ENCODE measurements at places on chromosomes 16 and 17. TPM values are rescaled to one million over a fixed set of nuclear protein-coding genes. Genes with fewer than 3 reads are reported as not detected.
A peak's percentile ranks its signal among the peaks of the same experiment; 100 is the strongest.

DNA sequence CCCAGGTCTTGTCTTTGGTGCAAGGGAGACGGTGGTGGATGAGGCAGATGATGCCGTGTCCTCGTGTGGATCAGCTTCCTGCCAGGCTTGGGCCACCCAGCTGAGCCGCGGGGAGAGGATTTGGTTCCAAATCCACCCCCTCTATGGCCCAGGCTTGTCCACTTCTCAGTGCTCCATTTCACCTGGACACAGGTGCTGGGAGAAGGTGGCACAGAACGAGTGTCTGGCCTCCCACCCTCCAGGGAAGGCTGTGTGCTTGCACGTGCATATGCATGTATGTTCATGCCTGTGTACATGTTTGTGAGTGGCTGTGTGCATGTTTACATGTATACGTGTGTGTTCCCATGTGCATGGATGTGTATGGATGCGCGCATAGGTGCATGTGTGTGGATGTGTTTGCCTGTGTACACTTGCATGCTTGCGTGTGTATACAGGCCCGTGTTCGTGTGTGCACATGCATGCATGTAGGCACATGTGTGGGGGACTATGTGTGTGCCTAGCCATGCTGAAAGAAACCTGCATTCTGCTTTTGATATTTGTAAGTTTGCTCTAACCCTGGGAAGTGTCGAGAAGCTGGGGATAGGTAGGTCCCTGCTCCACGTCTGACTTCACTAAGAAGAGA, 196.3 kb downstream of the IRF8 start:
- DNase-seq = no peak

RGS9 gene
- polyA plus RNA-seq = 3.5 TPM

GRCh38 chr16:4081521-4082021, 34.7 kb downstream of the ADCY9 start:
- no peak for DNase-seq

AIPL1 gene
- polyA plus RNA-seq = not detected

- DNase-seq = no peak
Measured at GRCh38 chr16:17552351-17552750, 81.6 kb upstream of the XYLT1 start.

TSEN54 gene
- 36.5 TPM for polyA plus RNA-seq

GRCh38 chr17:31388770-31389656, 2.5 kb upstream of the RAB11FIP4 start:
- DNase-seq = peak; percentile 41

DNA sequence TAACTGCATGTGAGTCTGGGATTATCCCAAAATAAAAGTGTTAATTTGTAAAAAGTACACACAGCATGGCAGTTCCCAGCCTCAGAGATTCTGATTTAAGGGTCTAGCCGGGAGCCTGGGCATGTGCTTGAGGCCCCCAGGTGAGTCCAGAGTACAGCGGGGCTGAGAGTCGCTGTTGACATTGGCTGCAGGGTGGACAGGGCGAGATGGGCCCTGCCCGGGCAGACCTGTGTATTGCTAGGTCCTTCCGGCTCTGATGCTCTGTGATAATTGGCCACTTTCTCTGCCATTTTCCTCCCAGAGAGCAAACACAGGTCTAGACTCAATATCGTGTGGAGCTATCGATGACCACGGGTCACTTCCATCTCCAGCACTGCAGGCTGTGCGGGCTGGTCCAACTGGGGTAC, 73.6 kb downstream of the ABCC6 start:
- no peak for DNase-seq

DNA sequence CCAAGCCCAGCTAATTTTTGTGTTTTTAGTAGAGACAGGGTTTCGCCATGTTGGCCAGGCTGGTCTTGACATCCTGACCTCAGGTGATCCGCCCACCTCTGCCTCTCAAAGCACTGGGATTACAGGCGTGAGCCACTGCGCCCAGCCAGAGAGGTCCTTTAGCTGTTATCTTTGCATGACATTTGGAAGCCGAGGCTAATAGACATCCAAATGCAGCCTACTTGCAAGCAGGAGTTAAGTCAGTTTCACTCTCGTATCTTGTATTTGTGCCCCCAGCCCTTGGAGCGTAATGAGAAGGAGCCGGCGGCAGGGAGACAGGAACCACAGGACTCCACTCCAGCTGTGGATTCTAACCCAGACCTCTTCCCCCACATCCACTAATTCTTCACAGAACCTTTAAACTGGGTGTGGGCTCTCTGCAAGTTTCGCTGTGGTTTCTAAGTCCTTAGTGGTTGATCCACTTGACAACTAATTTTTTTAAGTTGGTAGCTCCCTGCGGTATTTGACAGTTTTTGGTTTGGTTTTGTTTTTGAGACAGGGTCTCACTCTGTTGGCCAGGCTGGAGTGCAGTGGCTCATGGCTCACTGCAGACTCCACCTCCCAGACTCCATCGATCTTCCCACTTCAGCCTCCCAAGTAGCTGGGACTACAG, 3.1 kb upstream of the CYTH1 start:
- no peak for DNase-seq

DNA sequence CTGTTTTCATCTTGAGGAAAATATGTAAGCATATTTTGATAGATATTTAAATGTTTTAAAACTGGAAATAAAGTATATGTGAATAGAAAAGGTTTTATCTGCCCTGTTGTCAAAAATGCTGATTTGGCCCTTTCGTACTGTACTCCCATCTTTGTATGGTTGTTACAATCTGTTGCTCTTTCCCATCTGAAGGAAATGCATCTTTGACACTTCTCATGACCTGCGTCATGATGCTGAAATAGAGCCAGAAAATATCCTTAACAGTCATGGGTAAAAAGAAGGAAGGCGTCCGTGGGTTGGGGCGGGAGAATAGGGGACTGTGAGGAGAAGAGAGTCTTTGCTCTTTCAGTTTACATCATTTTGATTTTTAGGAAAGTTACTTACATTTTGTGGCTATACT, 327.7 kb downstream of the BCAS3 start:
- peak; percentile 90 for DNase-seq

KCTD19 gene
- polyA plus RNA-seq = 0.07 TPM

HOXB1 gene
- polyA plus RNA-seq = not detected

NTN3 gene
- polyA plus RNA-seq = not detected

DNA sequence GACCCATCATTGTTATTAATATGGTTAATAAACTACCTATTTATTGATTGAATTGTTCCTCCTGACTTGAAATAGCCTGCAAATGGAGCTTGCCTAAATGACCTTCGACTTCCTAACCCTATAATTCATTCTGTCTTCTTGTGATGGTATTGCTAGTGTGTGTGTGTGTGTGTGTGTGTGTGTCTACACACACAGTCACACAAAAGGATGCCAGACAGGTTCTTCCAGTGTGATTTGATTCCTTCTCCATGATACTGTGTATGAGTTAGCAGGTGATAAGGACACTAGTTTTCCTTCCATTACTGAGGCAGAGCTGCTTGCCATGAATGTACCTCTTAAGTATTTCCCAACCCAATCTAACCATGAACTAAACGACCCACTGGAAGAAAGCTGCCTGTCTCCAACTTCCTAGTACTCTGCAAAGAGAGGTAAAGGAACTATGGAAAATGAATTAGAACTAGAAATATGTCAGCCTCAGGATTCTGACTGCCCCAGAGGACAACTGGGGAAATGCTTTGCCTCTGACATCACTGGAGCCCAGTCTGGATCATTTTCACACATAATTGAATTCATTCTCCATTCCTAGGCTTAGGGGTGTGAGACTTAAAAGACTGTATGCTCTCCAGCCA, 3.5 kb upstream of the CDC6 start:
- DNase-seq = peak; percentile 61

- DNase-seq = no peak
Measured at GRCh38 chr16:29940656-29941055, 14.6 kb upstream of the KCTD13 start.

CD300E gene
- polyA plus RNA-seq = 5.2 TPM

OR1F1 gene
- not detected for polyA plus RNA-seq

- DNase-seq = no peak
Measured at GRCh38 chr16:55597928-55598327, 31.4 kb downstream of the CAPNS2 start.

CMTM1 gene
- polyA plus RNA-seq = 0.41 TPM

USP43 gene
- polyA plus RNA-seq = 3.3 TPM

GRCh38 chr17:35239823-35240222, 3.0 kb upstream of the SLFN5 start:
- peak; percentile 27 for DNase-seq

GRCh38 chr17:72053449-72053848, 67.4 kb upstream of the SOX9 start:
- no peak for DNase-seq

DNA sequence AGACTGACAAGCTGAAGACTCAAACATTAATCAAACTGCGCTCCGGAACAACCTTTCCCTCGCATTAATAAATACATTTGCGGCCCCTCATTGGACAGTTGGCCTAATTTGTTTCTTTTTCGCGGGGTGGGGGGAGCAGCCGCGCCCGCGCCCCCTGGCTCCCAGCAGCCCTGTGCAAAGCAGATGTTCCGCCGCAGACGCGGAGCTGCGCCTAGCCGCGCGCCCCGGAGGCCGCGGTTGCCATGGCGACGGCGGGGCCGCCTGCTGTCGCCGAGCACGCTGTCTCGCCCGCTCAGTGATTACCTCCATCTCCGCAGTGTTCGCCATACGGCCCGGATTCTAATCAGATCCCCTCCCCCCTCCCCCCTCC, 25.5 kb downstream of the COPZ2 start:
- peak; percentile 82 for DNase-seq

TMC8 gene
- polyA plus RNA-seq = 21.2 TPM

TMEM204 gene
- 31.6 TPM for polyA plus RNA-seq

CPHXL2 gene
- polyA plus RNA-seq = not detected

ZP2 gene
- not detected for polyA plus RNA-seq

- DNase-seq = no peak
Measured at GRCh38 chr17:55620945-55621344, 101.7 kb downstream of the TMEM100 start.

DNA sequence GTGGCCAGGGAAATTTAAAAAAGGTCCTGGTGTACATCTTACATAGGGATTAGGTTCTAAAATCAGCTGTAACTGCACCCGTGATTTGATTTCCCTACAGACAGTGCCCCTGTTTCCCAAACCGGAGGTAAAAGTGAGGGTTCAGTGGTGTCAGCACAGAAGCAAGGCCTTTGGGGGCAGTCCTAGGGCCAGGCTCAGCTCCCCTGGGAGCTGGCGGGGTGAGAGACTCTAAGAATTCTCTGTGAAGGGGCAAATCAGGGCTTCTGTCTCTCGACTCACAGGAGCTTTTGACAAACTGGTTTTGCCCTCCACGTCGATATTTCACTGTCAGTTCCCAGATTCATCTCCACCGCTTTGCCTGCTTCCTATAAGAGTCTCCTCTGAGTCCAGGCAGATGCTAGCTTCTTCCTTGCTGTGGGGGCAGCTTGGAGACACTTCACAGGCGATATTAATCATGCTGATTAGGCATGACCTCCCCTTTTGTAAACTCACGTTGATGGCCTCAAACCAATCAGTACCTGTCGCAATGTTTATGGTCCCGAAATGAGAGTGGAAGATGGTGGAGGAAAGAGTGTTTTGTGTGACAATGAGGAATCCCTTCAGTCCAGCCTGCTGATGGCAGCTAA, 234.2 kb upstream of the TOX3 start:
- DNase-seq = no peak

DNA sequence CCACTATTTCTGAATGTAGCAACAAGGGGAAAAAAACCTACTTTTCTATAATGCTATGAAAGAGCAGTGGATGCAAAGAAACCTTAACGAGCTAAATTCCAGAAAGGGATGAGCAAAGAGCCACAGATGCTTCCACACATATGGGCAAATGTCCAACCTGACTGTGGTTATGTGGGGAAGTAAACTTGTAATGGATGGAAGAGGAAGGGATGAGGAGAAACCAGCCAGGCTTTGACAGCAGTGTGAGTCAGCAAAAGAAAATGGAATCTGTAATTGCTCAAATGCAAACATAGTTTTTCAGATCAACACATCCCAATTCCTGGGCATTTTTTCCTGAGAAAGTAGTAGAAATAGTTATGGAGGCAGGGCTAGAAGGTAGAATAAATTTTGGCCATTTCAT, 204.8 kb upstream of the CPHXL start:
- no peak for DNase-seq

DNA sequence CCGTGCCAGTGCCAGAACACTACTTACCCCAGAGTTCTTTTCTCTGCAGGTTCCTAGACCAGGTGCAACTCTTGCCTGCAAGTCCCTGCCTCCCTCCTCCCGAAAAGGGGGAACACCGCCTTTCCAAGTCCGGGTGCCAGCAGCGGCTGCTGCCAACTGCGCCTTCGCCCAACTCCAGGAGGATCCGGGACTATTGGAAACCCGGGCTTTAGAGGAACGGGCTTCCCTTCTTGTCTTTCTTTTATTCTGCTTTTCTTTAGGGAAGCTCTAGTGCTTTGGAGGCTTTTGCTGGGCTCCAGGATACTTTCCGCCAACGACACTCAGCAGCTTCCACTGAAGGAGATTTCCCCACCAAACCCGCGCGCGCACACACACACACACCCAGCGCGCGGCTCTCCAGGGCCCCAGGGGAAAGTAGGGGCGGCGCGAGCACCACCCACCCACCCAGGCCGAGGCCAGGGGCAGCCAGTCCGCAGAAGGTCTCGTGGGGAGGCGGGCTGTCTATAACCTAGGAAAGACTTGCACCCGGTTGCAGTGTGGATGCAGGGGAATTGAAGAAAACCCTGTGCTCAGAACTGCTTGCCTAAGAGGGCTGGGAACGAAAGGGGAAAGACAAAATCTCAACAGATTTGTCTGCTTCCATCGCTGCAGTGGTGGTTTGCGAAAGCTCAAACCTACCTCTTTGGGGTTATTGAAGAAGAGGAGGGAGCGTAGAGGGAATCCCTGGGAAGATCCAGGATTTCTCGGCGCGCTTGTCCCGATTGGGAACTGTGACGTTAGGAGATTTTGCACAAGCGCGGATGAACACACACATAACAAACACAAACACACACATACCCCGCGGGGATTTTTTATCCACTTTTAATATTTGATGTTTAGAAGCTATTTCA, 977 bp upstream of the CA10 start:
- DNase-seq = no peak

SULT1A3 gene
- 32.8 TPM for polyA plus RNA-seq

KRTAP3-1 gene
- not detected for polyA plus RNA-seq

DNA sequence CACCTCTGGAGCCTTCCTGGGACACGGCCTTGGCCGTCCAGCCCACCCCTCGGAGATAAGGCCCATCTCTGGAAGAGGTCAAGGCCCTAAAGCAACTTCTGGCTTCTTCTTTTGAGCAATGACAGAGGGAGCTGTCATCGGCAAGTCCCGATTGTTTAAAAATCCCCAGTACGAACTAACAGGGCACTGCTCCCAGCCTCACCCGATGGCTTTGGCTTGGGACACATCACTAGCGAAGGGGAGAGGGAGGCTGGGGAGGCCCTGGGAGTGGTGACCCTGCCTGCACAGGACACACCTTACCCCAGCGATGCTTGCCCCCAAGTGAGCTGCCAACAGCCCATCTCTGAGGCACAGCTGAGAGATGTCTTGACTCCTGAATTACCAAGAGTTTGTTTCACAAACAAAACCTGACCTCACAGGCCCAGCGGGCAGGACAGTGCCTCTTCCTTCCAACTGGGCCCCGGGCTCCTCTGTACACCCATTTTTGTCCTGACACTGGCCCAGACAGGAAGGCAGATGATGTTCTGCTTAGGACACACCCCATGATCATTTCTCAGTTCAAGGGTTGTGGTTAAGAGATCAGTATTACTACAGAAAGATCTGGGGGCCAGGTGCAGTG, 4.8 kb downstream of the SYNGR2 start:
- peak; percentile 20 for DNase-seq

GRCh38 chr16:66365651-66366050, 840 bp upstream of the CDH5 start:
- peak; percentile 83 for DNase-seq

GRCh38 chr16:11219178-11219577, 36.8 kb downstream of the SOCS1 start:
- DNase-seq = peak; percentile 47

TMEM100 gene
- polyA plus RNA-seq = 127 TPM

Data from lung (tissue), 17 donors.